Smooth muscle cell of the umbilical artery (primary cell): ENCODE measurements at places on chromosomes 7 and 10. TPM values are rescaled to one million over a fixed set of nuclear protein-coding genes. Genes with fewer than 3 reads are reported as not detected.

The PAPOLB gene
- total RNA-seq, result 0.05 TPM in 1 of 2 replicates, not detected in the other

The PLEKHS1 gene
- total RNA-seq, result not detected in 2 replicates

The ACHE gene
- 0.30 and 0.74 TPM in 2 replicates for total RNA-seq

The PDLIM1 gene
- total RNA-seq, result 5.6 and 7.9 TPM in 2 replicates

The SPDYE3 gene
- not detected in 2 replicates for total RNA-seq

The SLC18A2 gene
- total RNA-seq, result 0.05 TPM in 1 of 2 replicates, not detected in the other

The PODXL gene
- 0.59 and 3.5 TPM in 2 replicates for total RNA-seq

The COPG2 gene
- total RNA-seq, result 33.3 and 42.7 TPM in 2 replicates

The SCD gene
- total RNA-seq, result 366 and 582 TPM in 2 replicates

The CACNB2 gene
- total RNA-seq, result under 0.01 TPM in 1 of 2 replicates, not detected in the other

The PTF1A gene
- not detected in 2 replicates for total RNA-seq

The ALKBH4 gene
- 12.3 and 15.7 TPM in 2 replicates for total RNA-seq

The CYP2C8 gene
- not detected in 2 replicates for total RNA-seq

The INA gene
- total RNA-seq, result 0.30 and 2.5 TPM in 2 replicates

The DNMBP gene
- 27.3 and 82.0 TPM in 2 replicates for total RNA-seq

The PHKG1 gene
- total RNA-seq, result under 0.01 and 0.46 TPM in 2 replicates

The NEURL1 gene
- 0.18 and 0.59 TPM in 2 replicates for total RNA-seq

The FOXI2 gene
- not detected in 2 replicates for total RNA-seq

The SLC26A5 gene
- not detected in 2 replicates for total RNA-seq

The ENTPD1 gene
- 0.09 TPM in 1 of 2 replicates, not detected in the other for total RNA-seq

The ALDH18A1 gene
- 249 and 250 TPM in 2 replicates for total RNA-seq

The TMEM229A gene
- not detected in 2 replicates for total RNA-seq

The NODAL gene
- total RNA-seq, result not detected in 2 replicates

The OR6V1 gene
- not detected in 2 replicates for total RNA-seq

The WIPF3 gene
- not detected in 2 replicates for total RNA-seq
